ENCODE measurements at places on chromosomes 2 and 18.

GRCh38 chr2:96245609-96246390 lies 20.0 kb downstream of the TMEM127 start:
- DNase-seq, result no peak

- DNase-seq, result no peak
Observed at GRCh38 chr2:102636283-102636907, 17.0 kb downstream of the SLC9A2 start.

DNA sequence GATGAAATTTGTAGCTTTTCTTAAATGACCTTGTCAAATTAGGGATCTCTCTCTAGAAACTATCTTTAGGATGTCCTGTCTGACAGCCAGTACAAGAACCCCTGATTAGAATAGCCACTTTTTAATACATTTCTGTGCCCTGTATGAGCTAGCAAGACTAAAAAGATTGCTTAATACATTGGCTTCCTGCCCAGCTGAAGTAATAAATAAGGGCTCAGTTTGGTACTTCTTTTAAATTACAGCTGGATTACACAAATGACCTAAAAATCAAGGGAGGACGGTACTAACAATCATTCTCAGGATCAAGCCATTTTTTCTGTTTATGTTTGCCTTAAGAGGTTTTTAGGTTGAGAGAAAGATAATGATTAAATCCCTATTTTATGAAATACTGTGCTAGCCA lies 11.6 kb upstream of the OLA1 start:
- DNase-seq, result no peak

DNA sequence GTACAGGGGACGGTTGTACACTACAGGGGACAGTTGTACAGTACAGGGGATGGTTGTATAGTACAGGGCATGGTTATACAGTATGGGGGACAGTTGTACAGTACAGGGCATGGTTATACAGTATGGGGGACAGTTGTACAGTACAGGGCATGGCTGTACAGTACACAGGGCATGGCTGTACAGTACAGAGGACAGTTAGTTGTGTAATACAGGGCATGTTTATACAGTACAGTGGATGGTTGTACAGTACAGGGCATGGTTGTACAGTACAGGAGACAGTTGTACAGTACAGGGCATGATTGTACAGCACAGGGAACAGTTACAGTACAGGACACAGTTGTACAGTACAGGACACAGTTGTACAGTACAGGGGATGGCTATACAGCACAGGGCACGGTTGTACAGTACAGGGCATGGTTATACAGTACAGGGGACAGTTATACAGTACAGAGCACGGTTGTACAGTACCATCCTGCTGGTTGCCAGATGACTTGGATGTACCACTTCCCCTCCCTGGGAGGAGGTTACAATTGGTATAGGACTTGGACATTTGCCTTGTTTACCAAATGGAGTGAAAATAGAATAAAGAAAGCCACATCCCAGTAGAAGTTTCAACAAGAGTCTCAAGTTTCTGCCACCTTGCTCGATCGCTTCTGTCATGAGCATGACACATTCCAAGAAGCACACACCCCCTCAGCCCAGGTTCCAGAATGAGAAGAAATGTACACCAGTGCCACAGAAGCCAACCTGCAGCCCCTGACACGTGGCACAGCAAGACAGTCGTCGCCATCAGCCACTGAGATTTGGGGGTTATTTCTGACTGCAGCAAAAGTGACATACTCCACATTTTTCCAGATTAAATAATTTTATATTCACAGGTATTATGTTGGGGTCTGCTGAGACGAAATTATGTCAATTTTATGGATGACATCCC lies 16.0 kb downstream of the CYRIA start:
- no peak for DNase-seq

- no peak for DNase-seq
Observed at GRCh38 chr2:105800036-105800713, 55.5 kb downstream of the NCK2 start.

Measured in stimulated activated CD4-positive, alpha-beta T cell treated with anti-CD3 and anti-CD28 coated beads, Interleukin-12 subunit alpha, Interleukin-12 subunit beta, amount 100 ng/mL, for 24 hours (primary cell).